ENCODE measurements at places on chromosomes 6 and 20.

GRCh38 chr6:140581601-140582000 is 1207.2 kb upstream of the CITED2 start:
- peak; percentile 11 for DNase-seq

- DNase-seq = no peak
These were observed 178.4 kb upstream of the SUPT3H start for GRCh38 chr6:45555981-45556771.

- no peak for DNase-seq
These were observed 56.0 kb downstream of the MDN1 start for GRCh38 chr6:89763550-89763949.

DNA sequence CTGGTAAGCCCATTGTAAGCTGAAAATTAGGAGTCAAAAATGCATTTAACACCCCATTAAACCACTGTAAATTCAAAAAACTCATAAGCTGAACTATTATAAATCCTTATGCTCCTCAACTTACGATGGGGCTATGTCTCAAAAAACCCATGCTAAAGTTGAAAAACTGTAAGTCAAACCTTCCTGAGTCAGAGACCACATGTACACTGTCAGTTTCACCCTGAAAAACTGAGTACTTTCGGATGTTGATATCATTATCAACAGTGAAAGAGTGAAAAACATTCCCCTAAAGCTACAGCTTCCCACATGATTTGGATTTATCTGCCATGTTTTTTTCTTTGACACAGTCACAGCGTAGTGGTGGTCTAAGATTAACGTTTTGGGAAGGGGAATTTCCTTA is 14.2 kb downstream of the RAB23 start:
- DNase-seq = no peak

- no peak for DNase-seq
These were observed 9.2 kb downstream of the CYB5R4 start for GRCh38 chr6:83868639-83869038.

DNA sequence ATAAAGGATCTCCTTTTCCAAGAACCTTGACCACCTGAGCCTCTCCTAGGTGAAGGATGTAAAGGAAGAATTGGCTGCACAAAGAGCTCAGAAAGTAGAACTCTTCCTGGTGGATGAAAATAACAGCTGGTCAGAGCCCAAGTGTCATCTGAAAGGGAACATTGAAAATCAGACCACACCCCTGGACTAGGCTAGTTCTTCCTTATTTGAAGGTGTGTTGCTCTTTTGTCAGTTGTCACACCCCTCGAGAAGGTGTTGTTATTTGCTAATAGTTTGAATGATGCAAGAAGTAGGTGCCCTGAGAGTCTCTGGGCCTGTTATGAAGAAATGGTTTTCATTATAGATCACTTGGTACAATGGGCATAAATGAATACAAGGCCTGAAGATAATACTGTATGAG is 31.1 kb downstream of the NHLRC1 start:
- no peak for DNase-seq

DNA sequence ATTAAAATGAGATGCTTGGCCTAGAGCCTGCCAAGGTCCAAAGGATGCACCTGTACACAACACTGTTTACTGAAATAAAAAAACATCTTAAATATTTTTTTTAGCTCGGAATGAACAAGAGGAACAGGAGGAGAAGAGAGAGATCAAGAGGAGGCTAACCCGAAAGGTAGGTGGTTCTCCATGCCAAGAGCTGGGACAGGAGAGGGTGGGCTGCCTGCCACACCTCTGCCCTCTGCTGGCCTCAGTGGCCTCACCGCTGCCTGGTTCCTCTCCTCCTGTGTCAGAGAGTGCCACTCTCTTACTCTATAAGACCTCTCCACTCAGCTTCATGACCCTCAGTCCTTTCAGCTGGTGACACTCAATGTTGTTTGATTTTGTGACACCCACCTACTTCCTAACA is 50.2 kb downstream of the TBC1D7 start:
- DNase-seq = peak; percentile 27

- DNase-seq = no peak
These were observed 9.2 kb downstream of the FOXA2 start for GRCh38 chr20:22575087-22575721.

DNA sequence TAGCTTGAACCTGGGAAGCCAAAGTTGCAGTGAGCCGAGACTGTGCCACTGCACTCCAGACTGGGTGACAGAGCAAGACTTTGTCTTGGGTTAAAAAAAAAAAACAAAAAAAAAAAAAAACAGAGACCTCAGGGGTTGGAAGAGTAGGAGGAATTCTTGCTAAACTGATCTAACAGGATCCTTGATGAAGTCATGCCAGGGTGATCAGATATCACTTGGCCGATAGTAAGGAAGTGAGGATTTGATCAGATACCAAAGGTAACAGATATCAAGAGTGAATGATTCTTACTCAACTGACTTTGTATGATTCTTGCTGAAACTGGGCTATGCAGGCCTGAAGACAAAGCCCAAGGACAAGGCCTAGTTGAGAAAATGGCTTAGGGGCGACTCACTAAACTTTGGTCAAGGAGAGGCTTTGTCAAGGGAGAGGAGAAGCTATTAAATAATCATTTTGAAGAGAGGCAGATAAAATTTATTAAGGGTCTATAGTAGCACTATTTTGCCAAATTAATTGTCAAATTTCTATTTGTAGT is 624.7 kb downstream of the UTRN start:
- no peak for DNase-seq

- no peak for DNase-seq
These were observed 32.6 kb downstream of the MYT1 start for GRCh38 chr20:64196847-64197306.

DNA sequence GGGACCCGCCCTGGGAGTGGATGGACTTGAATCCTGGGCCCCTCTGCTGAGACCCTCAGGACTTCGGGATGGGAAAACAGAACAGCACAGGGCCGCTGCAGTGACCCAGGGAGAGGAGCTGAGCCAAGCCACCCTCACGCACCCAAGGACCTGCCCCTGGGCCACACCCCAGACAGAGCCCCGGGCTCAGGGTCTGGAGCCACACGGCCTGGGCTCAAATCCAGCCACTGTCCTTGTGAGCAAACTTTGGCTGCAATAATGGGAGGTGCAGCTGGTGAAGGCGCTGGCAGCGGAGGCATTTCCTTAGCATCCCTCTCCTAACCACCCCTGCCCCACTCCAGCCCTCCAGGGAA is 207.7 kb downstream of the PREX1 start:
- no peak for DNase-seq

- no peak for DNase-seq
These were observed 42.2 kb downstream of the RIOK1 start for GRCh38 chr6:7431674-7432390.

GRCh38 chr6:72245565-72245964 is 359.2 kb downstream of the RIMS1 start:
- DNase-seq = no peak

GRCh38 chr6:151733680-151734320 is 73.7 kb upstream of the ESR1 start:
- DNase-seq = no peak

DNA sequence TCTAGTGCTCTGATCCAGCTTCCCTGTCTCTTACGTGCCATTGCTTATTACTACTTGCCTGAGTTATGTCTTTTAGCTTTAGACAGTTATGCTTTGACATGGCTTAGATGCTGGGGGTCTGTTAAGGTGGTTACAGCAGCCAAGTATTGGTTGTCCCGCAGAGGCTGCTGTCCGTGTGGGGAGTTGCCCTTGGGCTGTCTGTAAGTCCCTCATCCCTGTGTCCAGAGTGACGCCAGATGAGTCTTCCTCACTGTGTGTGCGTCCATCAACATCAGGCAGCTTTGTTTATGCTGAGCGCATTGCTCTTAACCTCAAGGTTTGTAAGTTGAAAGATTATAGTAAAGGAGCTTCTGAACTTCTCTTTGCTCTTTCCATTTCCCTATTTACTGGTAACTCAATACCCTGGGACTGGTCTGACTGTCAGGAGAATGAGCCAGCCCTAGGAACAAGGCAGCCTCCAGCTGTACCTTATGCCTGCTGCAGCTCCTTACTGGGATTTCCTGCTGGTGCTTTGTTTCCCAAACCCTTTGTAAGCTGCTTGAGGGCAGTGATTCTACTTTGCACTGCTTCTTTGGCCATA is 7.2 kb downstream of the FAM120B start:
- DNase-seq = no peak

DNA sequence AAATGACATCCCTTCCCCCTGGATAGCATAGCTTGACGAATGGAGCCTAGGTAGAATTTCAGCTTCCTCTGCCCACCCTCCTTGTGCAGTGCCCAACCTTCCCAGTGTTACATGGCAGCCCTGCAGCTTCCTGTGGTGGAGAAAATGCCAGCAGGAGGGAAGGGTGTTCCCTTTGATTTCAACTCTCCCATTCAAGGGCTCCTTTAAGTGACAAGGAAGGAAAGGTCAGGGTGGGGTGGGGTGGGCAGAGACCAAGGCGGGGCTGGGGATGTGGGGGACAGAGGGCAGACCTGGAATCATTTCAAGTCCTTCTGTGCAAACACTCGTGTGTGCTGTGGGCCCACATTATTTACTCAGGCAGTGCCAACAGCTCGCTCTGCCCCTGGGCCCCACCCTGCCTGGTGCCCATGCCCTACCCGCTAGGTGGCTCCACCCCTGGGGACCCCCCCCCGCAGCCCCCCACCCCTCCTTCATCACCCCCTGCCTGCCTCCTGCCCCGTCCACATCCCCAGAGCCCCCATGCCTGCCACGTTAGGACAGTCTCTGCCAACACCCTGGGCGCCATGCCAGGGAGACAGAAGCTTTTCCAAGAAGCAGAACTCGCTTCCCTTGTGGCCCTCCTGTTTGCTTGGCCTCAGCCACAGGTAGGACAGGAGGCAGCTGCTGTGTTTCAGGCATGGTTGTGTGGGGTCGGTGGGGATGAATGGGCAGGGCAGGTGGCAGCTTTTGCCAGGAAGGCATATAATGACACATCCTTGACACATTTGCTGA is 9.4 kb downstream of the SPDEF start:
- DNase-seq = no peak

DNA sequence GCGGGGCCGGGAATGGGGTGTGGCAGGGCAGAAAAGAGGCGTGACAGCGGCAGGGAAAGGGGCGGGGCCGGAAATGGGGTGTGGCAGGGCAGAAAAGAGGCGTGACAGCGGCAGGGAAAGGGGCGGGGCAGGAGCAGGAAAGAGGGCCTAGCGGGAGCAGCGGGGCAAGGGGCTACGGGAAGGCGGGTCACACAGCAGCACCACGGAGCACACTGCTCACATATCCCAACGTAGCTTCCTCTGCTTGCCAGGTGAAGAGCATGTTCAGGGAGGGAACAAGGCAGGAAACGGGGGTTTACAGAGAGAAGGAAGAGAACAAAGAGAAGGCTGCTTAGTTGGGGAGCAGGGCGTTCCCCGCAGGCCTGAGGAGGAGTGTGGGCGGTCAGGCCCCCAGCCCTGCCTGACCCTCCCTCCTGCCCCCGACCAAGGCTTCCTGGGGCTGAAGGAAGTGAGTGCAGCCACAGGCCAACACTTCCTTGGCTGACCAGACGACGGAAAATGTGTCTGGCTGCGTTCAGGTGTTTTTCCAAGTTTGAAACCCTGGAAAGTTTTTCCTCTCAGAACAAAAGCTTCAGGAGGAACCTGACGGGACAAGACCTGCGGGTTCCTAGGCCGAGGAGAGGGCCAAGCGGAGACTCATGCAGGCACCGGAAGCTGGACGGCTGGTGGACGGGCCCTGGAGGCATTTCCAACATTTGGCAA is 13.8 kb downstream of the UCKL1 start:
- DNase-seq = peak; percentile 63

Measured in activated CD4-positive, alpha-beta memory T cell treated with anti-CD3 and anti-CD28 coated beads for 36 hours (primary cell).